ENCODE measurements at places on chromosomes 3 and 15.

- DNase-seq = no peak
Measured at GRCh38 chr3:35965908-35966307, 326.6 kb downstream of the ARPP21 start.

DNA sequence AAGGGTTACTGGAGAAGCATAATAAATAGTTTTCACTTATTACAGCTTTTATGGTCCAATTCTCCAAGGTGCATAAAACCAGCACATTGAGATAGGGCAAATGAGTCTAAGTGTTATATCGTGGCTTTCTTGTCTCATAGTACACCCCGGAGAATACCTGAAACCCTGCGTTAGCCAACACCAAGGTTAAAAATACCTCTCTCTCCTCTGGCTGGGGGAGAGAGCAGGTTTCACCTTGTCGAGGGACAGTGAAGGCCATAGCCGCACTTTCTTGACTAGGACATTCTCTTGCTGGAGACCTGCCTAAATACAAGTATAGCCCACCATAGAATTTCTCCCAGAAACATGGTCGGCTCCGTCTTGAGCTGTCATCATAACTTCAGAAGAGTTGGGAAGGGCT lies 51.4 kb upstream of the ATOSA start:
- DNase-seq = no peak

- DNase-seq = no peak
Measured at GRCh38 chr3:46221938-46222337, 13.8 kb upstream of the CCR1 start.

- no peak for DNase-seq
Measured at GRCh38 chr3:54835701-54836100, 92.2 kb downstream of the LRTM1 start.

DNA sequence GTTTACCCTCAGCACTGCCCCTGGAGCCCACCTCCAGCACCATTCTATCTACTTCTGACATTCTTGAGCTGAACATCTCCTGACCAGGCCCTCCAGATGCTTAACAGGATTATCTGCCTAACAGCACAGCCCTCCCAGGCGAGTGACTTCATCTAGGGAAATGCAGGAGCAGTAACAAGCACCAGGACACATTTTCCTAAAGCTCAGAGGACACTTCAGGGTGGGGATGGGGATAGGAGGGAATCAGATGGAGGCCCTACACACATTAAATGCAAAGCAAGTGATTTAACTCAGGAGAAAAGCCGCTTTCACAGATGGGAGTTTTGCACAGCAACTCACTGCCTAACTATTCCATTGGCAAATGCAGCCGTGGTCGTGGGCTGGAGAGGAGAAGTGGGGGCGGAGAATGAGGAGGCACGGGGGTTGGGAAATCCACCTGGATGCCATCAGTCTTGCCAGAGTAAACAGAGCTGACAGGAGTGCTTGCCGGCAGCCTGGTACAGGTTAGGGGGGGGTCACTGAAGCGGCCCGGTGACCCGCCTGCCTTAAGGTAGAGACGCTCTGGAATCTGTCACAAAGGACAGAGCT lies 21.3 kb upstream of the BNC1 start:
- DNase-seq = no peak

DNA sequence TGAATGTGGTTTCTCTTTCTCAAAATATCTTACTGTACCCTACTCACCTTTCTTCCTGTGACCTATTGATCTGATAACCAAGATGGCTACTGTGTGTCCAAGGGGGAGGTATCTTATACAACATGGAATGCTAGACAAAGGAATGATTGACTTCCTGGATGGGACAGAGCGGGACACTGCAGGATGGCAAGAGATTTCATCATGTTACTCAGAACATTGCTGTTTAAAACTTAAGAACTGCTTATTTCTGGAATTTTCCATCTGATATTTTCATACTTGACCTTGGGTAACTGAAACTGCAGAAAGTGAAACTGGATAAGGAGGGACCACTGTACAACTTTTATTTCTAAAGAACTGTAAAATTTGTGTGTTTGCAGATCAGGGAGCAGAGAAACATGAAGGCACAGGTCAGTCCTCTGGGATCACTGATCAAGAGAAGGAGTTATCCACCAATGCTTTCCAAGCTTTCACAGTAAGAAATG lies 18.5 kb downstream of the CNOT10 start:
- no peak for DNase-seq

- DNase-seq = no peak
Measured at GRCh38 chr3:154307363-154307762, 16.9 kb downstream of the DHX36 start.

DNA sequence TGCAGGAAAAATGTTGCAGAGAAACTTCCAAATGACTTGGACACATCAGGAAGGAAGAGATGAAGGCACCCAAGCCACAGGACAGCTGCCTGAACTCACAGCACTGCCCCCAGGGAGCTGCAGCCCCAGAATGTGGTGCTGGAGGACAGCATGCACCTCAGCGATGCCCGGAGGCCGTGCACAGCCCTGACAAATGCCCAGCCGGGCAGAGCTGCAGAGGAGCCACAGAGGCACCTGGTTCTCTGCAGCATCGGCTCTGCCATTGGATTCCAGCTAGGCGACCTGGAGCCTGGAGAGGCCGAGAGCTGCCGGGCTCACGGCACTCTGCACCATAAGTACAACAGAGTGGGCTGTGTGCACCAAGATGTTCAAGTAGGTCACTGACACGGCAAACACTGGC lies 97.5 kb downstream of the OCA2 start:
- no peak for DNase-seq

- no peak for DNase-seq
Measured at GRCh38 chr3:105465251-105465853, 98.6 kb downstream of the ALCAM start.

DNA sequence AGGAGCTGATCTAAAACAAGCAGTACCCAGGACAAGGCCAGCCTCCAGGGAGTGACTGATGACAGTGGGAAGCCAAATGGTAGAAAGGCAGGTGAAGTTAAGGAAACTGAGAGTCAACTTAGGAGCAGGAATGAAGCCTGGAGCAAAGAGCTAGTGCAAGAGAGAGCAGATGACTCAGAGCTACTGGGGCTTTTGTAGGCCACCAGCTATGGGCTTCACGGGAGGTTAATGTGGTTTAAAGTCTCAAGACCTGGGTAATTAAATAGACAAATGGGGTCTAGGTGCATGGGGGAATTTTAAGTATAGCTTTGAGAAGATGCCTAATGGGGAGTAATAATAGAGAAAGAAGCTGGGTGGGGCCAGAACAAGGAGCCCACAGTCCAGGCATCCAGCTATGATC lies 3.1 kb downstream of the CD86 start:
- no peak for DNase-seq

DNA sequence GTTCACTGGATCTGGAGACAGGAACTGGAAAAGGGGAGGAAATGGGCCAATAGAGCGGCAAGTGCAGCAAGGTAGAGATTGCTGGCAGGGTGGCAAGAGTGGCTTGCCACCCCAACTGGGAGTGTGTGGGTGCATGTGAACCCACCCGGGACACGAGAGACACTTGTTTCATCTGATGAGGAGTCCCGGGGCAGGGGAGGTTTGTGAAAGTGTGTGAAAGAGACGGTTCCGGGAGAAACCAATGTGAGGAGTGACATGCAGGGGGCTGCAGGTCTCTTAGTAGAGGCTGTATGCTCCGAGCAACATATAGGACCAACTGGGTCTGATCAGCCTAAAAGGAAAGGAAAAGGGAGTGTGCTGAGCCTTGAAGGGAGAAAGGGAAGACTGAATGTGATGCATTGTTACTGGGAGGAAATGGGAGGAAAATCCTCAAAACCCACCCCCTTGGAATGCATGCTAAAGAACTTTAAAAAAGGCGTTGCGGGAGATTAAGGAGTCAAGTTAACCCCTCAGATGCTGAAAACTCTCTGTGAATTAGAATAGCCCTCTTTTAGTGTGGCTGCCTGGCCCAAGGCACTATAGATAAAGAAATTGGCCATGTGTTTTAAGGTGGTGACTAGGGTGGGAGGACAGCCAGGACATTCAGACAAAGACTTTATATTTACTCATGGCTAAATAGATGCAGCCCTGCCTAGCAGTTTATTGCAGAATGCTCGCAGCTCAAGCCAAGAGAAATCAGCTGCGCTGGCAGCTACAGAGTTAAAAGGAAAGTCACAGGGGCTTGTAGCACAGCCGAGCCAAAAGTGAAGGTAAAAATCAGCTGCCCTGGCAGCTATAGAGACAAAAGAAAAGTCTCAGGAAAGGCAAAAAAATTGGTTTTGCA lies 9.1 kb upstream of the SLC9C1 start:
- no peak for DNase-seq

GRCh38 chr3:56952061-56952460 lies 108.4 kb upstream of the SPATA12 start:
- no peak for DNase-seq

DNA sequence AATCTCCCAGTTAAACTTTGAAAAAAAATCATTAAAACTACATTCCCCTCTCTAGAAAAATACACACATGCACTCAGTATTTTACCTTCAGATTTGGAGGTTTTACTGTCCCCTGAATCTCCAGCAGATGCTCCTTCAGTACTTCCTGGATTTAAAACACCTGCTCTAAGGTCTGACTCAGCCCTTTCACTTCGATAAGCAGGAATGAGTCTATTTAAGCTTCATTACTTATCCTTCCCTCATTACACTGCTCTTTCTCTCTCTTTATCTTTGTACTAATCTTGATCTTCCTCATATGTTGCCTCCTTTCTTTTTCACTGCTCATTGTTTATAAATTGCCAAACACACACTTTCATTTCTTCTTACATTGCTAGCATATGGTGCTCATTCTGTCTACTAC lies 443.9 kb downstream of the DIPK2A start:
- DNase-seq = peak; percentile 39

GRCh38 chr15:26083896-26084295 lies 220.8 kb upstream of the ATP10A start:
- DNase-seq = no peak

DNA sequence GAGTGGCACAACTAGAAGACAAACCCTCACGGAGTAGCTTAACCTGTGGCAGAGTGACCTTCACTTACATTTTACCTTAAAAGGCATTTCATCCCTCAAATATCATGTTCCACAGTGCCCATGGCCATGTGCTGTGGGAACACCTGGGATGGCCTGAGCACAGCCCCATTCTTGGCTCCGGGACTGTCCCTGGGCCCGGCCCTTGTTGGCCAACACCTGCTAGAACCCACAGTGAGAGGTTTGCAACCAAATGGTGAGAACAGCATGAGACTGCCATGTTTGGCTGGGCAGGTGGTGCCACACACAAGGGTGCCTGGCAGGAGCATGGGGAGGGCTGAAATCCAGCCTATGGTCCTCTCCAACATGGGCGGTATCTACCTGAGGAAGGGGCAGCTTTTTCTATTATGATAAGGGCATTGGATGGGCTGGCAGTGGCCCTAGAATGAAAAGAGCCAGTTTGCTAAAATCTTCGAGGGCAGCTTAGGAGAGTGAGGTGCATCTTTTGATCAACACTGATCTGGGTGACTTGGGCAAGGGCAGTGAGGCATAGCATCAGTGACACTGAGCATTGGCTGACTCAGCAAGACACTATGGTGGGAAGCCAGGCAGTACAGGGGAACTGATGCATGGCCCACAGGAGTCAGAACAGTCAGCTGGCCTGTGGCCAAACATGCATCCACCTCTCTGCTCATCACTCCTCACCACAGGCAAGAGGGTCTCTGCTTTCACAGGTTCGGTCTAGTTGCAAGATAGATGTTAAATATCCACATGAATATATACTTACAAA lies 53.9 kb downstream of the SYNM start:
- no peak for DNase-seq

GRCh38 chr15:64141798-64142512 lies 9.6 kb upstream of the SNX22 start:
- no peak for DNase-seq

DNA sequence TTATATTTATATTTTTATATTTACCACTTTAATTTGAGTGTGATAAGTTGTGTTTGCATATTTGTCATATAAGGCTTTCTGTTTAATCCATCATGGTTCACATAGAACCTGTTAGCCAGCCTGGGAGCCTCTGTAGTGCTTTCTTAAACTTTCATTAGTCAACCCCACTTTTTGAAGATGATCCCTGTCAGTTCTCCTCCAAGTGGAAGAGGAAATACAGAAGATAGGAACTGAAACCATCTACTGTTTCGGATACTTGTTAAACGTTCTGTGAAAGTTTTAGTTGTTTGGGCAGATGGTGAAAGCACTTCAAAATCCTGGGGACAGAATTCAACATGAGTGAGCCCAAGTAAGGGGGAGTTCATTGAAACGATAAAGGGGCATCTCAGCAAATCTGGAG lies 4.6 kb upstream of the SAMMSON start:
- no peak for DNase-seq

- DNase-seq = no peak
Measured at GRCh38 chr3:249587-250262, 53.2 kb downstream of the CHL1 start.

DNA sequence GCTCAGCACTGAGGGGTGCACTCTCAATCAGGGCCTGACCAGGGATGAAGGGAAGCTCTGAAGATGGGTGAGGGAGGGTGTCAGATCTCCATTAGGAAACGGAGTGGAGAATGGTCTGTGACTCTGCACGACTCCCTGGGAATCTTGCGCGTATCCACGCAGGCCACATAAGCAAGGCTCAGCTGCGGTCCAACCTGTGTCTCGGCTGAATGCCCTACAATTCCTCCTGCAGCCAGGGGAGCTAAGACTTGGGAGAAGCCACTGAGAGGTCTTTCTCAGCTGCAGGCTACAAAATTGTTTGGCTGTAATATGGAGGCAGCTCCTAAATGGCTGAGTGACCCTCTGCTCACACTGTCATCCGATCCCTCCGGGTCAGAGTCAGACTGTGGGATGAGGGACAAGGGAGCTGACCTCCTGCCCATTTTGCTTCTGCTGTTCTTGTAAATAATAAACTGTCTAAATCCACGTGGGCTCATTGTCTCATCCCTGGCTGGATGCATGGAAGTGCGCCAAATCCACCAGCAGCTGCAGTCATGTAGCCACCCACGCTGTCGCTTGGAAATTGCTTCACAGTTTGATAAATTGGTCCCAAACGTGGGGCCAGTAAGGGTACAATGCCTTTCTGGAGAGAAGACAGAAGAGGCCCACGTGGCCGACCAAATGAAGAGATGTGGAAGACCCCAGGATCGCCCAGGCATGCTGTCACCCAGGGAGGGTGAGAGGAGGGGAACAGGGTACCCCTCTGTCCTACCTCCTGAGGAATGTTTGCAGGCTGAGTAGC lies 30.5 kb downstream of the ALS2CL start:
- DNase-seq = peak; percentile 58

- peak; percentile 77 for DNase-seq
Measured at GRCh38 chr3:56468184-56469106, at the start of gene ERC2. Gene ERC2, minus strand, starts transcription at chr3:56468467.

GRCh38 chr15:61794276-61794675 lies 266.0 kb downstream of the VPS13C start:
- no peak for DNase-seq

- no peak for DNase-seq
Measured at GRCh38 chr15:63283126-63283525, 5.7 kb downstream of the APH1B start.

GRCh38 chr3:136186344-136186743 lies 9.8 kb downstream of the MSL2 start:
- DNase-seq = peak; percentile 20

DNA sequence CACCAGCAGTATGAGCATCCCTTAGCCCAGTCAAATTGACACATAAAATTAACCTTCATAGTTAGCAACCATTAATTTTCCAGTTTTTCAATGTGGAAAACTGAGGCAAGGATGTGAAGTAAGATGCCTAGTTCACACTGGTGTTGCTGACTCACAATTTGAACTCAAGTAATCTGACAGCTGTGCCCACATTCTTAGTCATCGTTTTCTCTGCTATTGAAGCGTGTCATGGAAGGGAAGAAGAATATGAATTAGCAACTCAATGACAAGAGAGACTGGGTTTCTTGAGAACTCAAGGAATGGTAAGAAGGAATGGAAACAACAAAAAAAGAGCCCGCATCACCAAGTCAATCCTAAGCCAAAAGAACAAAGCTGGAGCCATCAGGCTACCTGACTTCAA lies 261.4 kb downstream of the EPHA3 start:
- DNase-seq = no peak

- DNase-seq = no peak
Measured at GRCh38 chr15:72758182-72758581, 25.4 kb downstream of the ADPGK start.

Measured in NCI-H146 (cell line).